Endodermal cell (in vitro differentiated cells): ENCODE measurements at places on chromosomes 2 and 18. TPM values are rescaled to one million over a fixed set of nuclear protein-coding genes. Genes with fewer than 3 reads are reported as not detected.

DNA sequence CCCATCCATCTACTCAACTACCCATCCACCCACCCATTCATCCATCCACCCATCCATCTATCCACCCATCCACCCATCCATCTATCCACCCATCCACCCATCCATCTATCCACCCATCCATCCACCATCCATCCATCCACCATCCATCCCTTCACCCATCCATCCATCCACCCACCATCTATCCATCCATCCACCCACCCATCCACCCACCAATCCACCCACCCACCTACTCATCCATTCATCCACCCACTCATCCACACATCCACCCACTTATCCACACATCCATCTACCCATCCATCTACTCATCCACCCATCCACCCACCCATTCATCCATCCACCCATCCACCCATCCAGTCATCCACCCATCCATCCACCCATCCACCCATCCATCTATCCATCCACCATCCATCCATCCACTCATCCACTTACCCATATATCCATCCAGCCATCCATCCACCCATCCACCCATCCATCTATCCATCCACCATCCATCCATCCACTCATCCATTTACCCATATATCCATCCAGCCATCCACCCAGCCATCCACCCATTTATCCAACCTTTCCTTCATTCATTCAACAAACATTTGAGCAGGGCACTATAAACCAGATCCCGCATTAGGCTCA lies 2.1 kb upstream of the NGEF start:
- no peak overlapping the region for H3K4me3 ChIP-seq
- no peaks in the 10 kb centered on the region for H3K27me3 ChIP-seq
- no peak overlapping the region for H3K27ac ChIP-seq
- no peaks in the 10 kb centered on the region for H3K36me3 ChIP-seq
- peak; percentile 7 for DNase-seq

DNA sequence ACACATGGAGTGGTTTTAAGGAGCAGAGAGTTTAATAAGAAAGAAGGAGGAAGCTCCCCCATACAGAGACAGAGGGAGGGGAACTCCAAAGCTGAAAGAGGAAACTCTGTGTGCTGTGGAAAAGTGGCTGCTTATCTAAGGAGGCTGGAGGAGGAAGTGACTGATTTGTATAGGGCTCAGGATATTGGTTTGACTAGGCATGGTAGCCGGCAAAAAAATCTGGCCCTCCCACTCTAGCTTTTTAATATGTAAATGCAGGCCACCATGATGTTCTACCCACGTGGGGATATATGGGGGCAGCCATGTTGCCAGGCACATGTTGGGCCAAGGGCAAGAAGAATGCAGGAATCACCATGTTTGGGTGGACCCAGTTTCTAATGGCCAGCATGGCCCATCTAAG lies 64.3 kb downstream of the HNMT start:
- H3K36me3 ChIP-seq, result no peaks in the 10 kb centered on the region
- DNase-seq, result no peak
- H3K4me1 ChIP-seq, result no peaks in the 10 kb centered on the region
- H3K27ac ChIP-seq, result no peak overlapping the region

The RESP18 gene
- not detected in 2 replicates for total RNA-seq

- no peak overlapping the region for H3K27ac ChIP-seq
- peaks cover 9% of the 10 kb centered on the region for H3K27me3 ChIP-seq
- no peak for DNase-seq
- no peaks in the 10 kb centered on the region for H3K4me1 ChIP-seq
These were observed 11.2 kb upstream of the EFR3B start for GRCh38 chr2:25030702-25031101.

The SCG2 gene
- not detected in 2 replicates for total RNA-seq

DNA sequence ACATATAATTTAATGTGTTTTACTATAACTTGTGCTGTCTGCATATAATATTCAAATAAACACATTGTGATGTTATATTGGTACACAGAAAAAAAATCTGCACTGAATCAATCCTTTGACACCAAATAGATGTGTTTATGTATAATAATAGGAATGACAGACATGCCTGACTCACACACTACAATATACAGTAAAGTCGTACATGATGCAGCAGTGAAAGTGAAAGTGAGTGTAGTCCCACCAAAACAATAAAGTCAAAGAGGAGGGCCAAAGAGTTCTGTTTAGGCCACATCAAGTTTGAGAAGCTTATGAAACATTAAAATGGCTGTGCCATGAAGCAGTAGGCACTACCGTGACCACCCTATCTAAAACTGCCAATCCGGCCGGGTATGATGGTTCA lies 8.2 kb upstream of the RBM44 start:
- DNase-seq, result no peak
- H3K4me1 ChIP-seq, result no peaks in the 10 kb centered on the region
- H3K4me3 ChIP-seq, result no peak overlapping the region

The ICOS gene
- total RNA-seq, result not detected in 3 replicates

GRCh38 chr18:45653090-45653489 lies 37.8 kb downstream of the SLC14A2 start:
- no peaks in the 10 kb centered on the region for H3K27me3 ChIP-seq
- no peaks in the 10 kb centered on the region for H3K36me3 ChIP-seq
- H3K4me3 ChIP-seq, result no peak overlapping the region
- peak; percentile 49 for DNase-seq
- peaks cover 10% of the 10 kb centered on the region for H3K4me1 ChIP-seq

The CDK15 gene
- total RNA-seq, result 0.16 and 0.35 TPM in 2 replicates

DNA sequence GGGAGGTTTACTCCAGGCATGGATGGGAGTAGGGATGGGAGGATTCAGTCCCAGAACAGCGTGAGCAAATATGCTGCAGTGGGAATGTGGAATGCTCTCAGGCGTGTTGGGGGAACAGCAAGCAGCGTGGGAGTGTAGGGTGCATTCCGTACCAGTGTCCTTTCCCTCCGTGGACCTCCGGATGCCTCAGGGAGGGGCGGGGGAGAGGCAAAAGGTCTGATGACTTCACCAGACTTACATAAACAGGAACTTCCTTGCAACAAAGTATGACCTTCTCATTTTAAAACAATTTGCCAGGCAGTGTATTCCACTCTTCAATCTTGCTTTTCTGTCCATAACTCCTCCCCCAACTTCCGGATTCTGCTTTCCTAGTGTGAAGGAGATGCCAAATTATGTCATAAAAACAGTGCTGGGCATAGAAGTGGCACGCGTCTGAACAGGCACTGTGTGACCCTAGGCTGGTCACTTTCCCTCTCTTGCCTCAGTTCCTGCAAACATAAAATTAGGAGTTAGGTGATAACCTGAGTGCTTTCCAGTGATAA lies 36.9 kb downstream of the RPL37A start:
- H3K27ac ChIP-seq, result no peak overlapping the region
- H3K36me3 ChIP-seq, result no peaks in the 10 kb centered on the region
- H3K4me3 ChIP-seq, result no peak overlapping the region
- DNase-seq, result peak; percentile 44
- H3K4me1 ChIP-seq, result no peaks in the 10 kb centered on the region
- no peaks in the 10 kb centered on the region for H3K27me3 ChIP-seq

DNA sequence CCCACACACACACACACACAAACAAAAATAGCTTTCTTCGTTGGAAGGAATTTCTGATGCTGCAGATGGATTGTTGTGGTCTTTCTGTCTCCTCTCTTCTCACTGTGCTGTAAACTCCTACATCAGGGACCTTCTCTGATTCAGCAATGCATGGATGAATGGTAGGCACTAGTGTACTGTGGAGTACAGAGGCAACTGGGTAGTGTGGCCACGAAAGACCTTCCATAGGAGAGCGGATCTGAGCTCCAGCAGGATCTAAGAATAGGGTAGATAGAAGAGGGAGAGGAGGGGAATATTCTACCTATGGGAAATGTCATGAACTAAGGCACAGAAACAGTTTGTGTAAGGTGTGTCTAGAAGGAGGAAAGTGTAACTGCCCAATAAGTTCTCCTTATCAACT lies 266.8 kb downstream of the MYCN start:
- H3K27ac ChIP-seq, result no peak overlapping the region
- H3K4me3 ChIP-seq, result no peak overlapping the region
- H3K36me3 ChIP-seq, result no peaks in the 10 kb centered on the region
- H3K27me3 ChIP-seq, result no peaks in the 10 kb centered on the region

GRCh38 chr18:3411327-3411726 lies 38.6 kb upstream of the TGIF1 start:
- no peak overlapping the region for H3K4me3 ChIP-seq
- no peak overlapping the region for H3K27ac ChIP-seq
- no peaks in the 10 kb centered on the region for H3K27me3 ChIP-seq
- DNase-seq, result no peak
- no peaks in the 10 kb centered on the region for H3K4me1 ChIP-seq

DNA sequence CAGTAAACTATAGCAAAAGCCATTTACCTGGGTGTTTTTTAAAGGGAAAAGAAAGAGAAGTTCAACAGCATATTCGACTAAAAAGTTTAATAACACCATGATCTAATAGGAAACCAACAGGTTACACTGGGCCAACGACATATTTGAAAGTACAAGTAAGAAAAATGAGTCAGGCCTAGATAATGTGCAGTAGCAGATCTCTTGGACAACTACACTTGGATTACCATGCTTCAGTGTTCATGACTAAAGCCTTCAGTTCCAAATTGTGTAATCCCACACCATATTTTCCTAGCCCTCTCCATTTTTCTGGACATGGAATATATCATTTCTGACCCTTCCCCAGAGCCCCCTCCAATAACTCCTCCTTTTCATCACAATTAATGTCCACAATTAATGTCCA lies 39.1 kb upstream of the FIGN start:
- H3K4me3 ChIP-seq, result no peak overlapping the region
- H3K4me1 ChIP-seq, result no peaks in the 10 kb centered on the region
- no peaks in the 10 kb centered on the region for H3K36me3 ChIP-seq
- H3K27ac ChIP-seq, result no peak overlapping the region
- no peak for DNase-seq
- H3K27me3 ChIP-seq, result no peaks in the 10 kb centered on the region

DNA sequence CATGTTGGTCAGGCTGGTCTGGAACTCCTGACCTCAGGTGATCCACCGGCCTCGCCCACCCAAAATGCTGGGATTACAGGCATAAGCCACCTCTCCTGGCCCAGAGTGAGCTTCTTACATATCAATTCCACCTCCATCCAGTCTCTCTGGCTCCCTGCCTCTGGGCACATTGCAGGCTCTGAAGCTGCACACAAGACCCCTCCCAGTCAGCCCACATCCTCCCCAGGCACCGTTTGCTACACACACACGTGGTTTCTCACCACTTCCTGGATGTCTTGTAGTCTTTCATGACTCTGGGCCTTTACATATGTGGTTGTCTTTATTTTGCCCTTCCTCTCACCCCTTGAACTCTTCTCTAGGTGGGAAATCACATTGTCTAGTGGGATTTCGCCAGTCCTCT lies 64.0 kb upstream of the CABLES1 start:
- no peak overlapping the region for H3K4me3 ChIP-seq
- no peak overlapping the region for H3K27ac ChIP-seq
- no peaks in the 10 kb centered on the region for H3K27me3 ChIP-seq
- DNase-seq, result no peak
- no peaks in the 10 kb centered on the region for H3K4me1 ChIP-seq

- no peaks in the 10 kb centered on the region for H3K36me3 ChIP-seq
- no peak overlapping the region for H3K27ac ChIP-seq
- no peak for DNase-seq
- H3K4me3 ChIP-seq, result no peak overlapping the region
These were observed 164.2 kb downstream of the FIGN start for GRCh38 chr2:163571423-163572102.

DNA sequence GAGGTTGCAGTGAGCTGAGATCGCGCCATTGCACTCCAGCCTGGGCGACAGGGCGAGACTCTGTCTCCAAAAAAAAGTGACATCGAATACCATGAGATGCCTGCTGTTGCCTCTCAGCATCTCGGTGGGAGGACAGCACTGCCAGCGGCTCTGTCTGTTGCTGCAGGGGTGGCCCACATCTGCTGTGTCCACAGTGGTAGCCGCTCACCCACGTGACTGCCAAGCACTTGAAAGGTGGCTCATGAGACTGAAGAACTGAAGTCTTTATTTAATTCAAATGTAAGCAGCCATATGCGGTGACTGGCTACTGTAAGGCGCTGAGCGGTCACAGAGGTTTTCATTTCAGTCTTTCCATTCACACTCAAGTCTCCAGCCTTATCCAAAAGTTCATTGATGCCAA lies 25.8 kb downstream of the IMPA2 start:
- DNase-seq, result no peak
- no peak overlapping the region for H3K27ac ChIP-seq
- no peak overlapping the region for H3K4me3 ChIP-seq
- H3K4me1 ChIP-seq, result no peaks in the 10 kb centered on the region
- peaks cover 28% of the 10 kb centered on the region for H3K36me3 ChIP-seq

- no peak overlapping the region for H3K4me3 ChIP-seq
- H3K27ac ChIP-seq, result peak overlapping the region; percentile 57
- no peaks in the 10 kb centered on the region for H3K36me3 ChIP-seq
- no peaks in the 10 kb centered on the region for H3K27me3 ChIP-seq
- H3K4me1 ChIP-seq, result no peaks in the 10 kb centered on the region
These were observed 23.0 kb upstream of the ACTR2 start for GRCh38 chr2:65204461-65205210.

DNA sequence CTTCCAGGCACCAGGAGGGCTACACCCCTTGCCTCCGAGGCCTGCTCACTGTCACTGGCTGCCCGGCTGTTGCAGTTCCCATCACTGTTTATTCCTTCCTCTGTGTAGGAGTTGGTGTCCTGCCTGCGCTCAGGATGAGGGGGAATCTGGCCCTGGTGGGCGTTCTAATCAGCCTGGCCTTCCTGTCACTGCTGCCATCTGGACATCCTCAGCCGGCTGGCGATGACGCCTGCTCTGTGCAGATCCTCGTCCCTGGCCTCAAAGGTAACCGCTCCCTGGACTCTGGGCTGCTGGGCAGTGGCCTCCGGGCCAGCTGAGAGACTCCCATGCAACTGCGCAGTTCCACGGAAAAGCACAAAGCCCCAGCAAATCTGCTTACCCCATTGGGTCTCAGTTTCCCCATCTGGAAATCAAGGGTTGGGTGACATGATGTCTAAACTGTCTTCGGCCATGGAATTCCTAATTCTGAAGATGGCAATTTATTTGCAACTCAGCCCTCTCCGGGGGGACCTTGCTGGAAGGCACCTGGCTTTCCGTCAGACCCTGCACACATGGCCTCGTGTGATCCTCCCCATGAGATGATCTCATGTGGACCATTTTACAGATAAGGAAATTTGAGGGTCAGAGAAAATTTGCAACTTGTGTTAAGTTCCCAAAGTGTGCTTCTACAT lies 9.4 kb downstream of the COLEC11 start:
- H3K27ac ChIP-seq, result no peak overlapping the region
- H3K36me3 ChIP-seq, result no peaks in the 10 kb centered on the region
- peaks cover 16% of the 10 kb centered on the region for H3K27me3 ChIP-seq
- no peak for DNase-seq

GRCh38 chr2:159677654-159678053 lies 34.7 kb upstream of the MARCHF7 start:
- no peak for DNase-seq
- no peak overlapping the region for H3K4me3 ChIP-seq
- no peaks in the 10 kb centered on the region for H3K27me3 ChIP-seq
